ENCODE measurements at places on chromosomes 13 and 19.

DNA sequence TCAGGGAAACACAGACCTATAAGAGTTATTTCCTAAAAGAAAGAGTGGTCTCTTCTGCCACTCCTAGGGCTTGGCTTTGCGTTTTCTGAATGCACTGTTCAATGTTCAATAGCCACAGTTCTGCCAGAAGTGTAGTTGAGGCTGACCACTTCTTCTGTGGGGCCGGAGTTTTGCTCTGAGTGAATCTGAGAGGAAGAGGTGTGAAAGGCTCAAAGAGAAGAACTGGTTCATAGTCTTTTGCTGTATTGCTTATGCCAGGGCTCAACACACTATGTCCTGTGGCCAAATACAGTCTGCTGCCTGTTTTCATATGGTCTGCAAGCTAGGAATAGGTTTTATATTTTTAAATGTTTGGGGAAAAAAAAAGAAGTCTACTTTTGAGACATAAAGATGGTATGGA, 128.2 kb downstream of the STOML3 start:
- no peak for DNase-seq

GRCh38 chr13:72932250-72932649, 126.6 kb upstream of the KLF5 start:
- DNase-seq: no peak

DNA sequence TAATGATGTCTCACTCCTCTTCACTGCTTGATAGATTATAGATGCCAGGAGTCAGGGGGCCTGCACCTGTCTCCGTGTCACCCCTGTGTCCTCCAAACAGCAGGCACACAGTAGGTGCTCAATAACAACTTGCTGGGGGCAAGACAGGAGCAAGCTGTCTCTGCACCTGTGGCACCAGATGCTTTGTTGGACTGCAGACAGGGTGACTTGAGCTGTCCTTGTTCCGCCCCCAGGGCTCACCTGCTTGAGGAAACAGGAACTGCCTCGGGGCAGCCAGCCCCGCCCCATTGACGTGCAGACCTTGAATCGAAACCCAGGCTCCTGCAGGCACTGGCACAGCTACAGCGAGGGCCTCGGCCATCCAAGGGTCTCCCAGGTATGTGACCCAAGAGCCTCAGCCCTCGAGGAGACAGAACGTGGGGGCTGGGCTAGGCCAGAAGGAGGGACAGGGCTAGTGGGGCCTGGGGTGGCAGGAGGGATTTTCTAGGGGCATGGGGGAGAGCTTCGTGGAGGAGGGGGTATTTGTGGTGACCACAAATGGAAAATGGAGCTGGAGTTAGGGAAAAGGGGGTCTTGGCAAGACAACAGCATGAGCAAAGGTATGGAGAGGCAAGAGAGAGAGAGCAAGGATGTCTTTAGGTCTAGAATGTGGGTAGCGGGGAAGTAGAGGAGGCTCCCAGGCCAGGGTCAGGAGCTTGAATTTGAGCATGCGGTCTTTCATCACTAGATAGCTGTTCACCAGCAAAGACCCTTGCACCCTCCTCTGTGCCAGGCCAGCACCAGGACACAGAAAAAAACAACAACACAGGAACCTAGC, at the start of gene HSH2D:
Gene HSH2D (plus strand): TSS at position 287 of the 817 bp plus-strand sequence. CDS start 5,066 bp downstream, outside the sequence.
- DNase-seq: peak; percentile 98

GRCh38 chr13:33202644-33203169, 82.8 kb downstream of the STARD13 start:
- no peak for DNase-seq

DNA sequence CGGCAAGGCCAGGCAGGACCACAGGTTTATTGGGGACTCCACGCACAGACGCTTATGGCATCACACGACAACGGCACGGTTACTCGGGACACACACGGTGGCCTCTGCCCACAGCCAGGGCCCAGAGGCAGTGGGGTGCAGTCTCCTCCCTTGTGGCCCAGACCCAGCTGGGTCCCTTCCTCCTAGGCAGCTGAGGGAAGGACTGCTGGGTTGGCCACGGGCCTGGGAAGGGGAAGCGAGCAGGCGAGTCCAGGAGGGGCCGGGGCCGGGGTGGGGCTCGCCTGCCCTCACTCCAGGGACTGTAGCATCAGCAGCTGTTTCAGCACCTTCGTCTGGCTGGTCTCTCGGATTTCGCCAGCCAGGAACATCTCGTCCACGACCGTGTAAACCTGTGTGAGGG, 12.5 kb downstream of the AP2S1 start:
- no peak for DNase-seq

- no peak for DNase-seq
These were observed 551.0 kb upstream of the NBEA start for GRCh38 chr13:34391076-34391475.

GRCh38 chr19:49387936-49388372, at the start of gene KASH5:
TSS of gene KASH5 (plus strand) at chr19:49388249. CDS start at chr19:49390884, 2,635 bp downstream.
- peak; percentile 91 for DNase-seq

DNA sequence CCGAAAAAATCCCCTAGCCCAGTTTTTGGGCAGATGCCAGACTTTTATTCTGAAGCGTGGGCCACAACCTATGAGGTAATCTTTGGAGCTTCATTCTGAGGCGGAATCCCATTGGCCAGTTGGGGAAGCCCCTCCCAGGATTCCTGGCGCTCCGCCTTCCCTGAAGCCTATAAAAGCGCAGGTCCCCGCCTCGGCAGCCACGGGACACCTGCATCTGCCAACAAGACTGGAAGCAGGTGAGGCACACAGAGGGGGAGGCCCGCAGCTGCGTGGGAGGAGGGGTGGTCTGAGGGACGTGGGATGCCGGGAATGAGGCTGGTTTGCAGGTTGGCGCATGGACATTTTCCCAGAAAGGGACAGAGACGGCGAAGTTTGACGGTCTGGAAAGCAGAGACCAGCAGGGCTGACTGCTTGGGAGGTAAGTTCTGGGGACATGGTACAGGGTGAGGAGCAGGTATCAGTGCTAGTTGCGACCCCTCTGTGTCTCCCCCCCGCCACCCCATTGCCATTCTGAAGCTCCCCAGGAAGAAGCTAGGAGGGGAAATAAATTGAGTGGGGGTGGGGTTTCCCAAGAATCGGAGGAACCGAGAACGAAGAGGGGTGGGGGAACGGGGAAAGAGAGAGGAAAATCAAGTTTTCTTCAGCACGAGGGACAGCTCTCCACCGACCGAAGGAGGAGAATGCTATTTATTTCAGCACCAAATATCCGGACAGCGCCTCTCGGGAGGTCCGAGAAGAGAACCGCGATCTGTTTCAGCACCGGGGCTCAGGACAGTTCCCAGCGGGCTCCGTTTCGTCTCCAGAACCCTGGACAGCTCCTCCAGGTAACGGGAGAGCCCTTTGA, 22.4 kb upstream of the FEM1A start:
- DNase-seq: peak; percentile 65
